ENCODE measurements at places on chromosomes 12 and 14. TPM values are rescaled to one million over a fixed set of nuclear protein-coding genes. Genes with fewer than 3 reads are reported as not detected.

The RDH5 gene
- 5.7 TPM for total RNA-seq

The ZNF705A gene
- not detected for total RNA-seq

The AKAP6 gene
- 0.50 TPM for total RNA-seq

The AMDHD1 gene
- 0.36 TPM for total RNA-seq

The ST8SIA1 gene
- total RNA-seq: not detected

The HOMEZ gene
- total RNA-seq: 7.9 TPM

The TEDC1 gene
- total RNA-seq: 112 TPM

The VWF gene
- under 0.01 TPM for total RNA-seq

The LYZ gene
- total RNA-seq: 1,299 TPM

GRCh38 chr12:74489543-74489942 lies 48.1 kb upstream of the ATXN7L3B start:
- no peak for DNase-seq

- no peak for DNase-seq
Observed at GRCh38 chr12:117178745-117179144, 11.5 kb downstream of the FBXO21 start.

- DNase-seq: no peak
Observed at GRCh38 chr12:84336231-84336630, 576.4 kb downstream of the SLC6A15 start.

DNA sequence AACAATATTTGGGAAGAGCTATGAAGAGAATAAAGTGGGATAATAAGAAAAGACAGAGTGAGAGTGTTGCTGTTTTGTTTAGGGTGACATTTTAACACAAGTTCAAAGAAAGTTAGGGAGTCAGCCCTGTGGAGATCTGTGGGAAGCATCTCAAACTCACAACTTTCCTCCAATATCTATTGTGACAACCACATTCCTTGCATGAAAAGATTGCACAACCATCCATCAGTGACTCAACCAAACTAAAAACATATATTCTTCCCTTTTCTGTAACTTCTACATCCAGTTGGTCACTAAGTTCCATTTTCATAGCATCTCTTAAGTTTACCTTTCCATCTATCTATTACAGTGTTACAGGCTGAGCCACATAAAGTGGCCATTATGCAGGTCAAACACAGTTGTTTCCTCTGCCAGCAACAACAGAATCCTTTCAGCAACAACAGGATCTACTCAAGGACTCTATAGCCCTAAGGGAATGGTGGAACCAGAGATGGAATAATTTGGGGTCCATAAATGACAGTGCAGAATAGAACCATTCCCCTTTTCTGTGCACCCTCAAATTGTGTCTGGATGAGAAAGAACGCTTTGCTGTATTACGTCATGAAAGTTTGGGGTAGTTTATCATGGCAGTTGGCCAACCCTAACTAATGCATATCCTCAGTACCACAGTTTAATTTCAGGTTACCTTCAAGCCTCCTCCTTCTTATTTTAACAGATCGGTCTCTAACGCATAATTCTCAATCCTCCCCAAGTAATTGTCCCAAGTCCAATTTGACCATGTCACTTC lies 118.8 kb downstream of the ST8SIA1 start:
- no peak for DNase-seq

GRCh38 chr12:114140576-114140975 lies 174.5 kb upstream of the RBM19 start:
- no peak for DNase-seq

DNA sequence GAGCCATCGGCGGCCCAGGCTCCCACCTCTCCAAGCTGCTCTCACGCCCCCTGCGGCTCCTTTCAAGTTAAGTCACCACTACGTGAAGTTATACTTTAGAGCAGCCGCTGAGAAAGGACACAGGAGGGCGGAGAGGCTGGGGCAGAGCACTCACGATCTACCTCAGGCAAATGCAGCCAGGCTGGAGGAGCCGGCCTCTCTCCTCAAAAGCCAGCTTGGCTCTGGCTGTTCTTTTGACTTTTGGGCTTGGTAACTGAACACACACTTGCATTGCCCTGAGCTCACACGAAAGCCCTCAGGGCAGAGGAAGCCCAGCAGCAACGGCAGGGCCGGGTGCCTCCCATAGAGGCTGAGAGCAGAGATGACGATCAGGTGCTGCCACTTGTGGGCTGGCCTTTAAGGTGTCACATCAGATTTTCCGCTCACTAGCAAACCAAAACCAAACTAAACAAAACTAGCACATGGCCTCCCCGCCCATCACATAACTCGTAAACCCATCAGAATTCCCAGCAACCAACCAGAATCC lies 75.2 kb downstream of the PITPNM2 start:
- peak; percentile 21 for DNase-seq

DNA sequence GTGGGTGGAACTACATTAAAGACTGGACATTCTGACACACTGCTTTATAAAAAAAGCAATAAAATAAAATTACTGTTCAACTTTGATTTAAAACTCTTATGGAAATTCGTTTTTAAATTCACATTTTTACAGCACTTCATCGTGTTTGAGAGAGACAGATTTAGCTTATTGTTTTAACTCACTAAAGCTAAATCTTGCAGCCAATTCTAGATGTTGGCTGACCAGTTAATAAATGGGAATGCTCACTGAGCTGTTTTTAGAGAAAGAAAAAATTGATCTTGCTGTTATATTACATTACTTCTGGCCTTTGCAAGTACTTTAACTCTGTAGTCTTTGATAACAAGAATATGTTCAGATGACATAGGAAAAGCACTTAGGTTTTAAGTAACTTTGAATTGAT lies 157.1 kb downstream of the PLCZ1 start:
- no peak for DNase-seq

DNA sequence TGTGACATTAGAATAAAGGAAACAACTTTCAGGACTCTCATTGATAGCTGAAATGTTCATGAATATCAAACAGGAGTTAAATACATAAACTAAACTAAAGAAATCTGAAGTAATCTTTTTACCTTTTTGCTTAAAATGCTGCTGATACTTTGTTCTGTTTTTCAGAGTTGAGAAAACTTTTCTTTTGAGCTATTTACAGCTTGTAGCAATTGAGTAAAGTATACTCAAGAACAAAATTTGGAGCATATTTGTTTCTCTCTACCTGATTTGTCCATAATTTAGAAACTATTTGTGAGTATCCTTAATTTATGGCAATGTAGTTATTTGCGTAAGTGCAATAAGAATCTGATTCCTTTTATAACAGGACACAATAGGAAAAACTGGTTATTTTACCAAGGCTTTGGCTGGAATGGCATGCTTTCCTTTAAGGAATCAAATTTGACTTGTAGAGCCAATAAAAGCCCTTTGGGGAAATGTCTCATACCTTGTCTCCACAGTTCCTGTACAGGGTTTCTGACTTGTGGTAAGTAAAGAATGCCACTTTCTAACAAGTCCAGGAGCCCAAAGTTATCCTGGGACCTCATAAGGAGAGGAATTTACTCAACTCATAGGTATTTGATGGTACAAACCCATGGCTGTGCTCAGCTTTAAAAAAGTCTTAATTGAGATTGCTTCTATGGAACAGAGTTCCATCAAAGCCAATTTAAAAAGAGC lies 195.7 kb downstream of the TMEM117 start:
- no peak for DNase-seq

DNA sequence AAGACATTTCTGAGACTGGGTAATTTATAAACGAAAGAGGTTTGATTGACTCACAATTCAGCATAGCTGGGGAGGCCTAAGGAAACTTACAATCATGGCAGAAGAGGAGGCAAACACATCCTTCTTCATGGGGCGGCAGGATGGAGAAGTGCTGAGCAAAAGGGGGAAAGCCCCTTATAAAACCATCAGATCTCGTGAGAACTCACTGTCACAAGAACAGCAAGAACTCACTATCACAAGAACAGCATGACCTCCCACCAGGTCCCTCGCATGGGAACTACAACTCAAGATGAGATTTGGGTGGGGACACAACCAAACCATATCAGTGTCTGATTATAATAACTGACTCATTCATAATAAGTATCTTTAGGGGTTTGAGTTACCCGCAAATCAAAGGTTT lies 6.4 kb downstream of the SLC39A9 start:
- DNase-seq: no peak

DNA sequence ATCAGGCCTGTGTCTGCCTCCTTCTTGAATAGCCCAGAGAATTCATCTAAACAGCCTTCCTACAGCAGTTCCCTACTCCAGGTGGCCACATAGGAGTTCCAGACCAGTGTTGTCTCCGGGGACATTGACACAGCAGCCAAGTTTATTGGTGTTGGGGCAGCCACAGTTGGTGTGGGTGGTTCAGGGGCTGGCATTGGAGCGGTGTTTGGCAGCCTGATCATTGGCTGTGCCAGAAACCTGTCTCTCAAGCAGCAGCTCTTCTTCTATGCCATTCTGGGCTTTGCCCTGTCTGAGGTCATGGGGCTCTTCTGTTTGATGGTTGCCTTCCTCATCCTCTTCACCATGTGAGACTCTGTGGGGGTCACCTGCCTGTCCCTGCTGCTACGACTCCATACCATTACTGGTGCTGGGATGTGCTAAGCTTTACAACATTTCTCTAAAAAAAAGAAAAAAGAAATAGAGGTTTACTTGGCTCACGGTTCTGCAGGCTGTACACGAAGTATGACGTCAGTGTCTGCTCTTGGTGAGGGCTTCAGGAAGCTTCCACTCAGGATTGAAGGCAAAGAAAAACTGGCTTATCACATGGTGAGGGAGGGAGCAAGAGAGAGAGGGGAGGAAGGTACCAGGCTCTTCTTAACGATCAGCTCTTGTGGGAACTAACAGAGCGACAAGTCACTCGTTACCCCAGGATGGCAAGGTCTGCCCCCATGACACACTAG lies 57.5 kb downstream of the CHST11 start:
- DNase-seq: no peak

- DNase-seq: no peak
Observed at GRCh38 chr12:58066296-58066695, 124.9 kb downstream of the ATP23 start.

DNA sequence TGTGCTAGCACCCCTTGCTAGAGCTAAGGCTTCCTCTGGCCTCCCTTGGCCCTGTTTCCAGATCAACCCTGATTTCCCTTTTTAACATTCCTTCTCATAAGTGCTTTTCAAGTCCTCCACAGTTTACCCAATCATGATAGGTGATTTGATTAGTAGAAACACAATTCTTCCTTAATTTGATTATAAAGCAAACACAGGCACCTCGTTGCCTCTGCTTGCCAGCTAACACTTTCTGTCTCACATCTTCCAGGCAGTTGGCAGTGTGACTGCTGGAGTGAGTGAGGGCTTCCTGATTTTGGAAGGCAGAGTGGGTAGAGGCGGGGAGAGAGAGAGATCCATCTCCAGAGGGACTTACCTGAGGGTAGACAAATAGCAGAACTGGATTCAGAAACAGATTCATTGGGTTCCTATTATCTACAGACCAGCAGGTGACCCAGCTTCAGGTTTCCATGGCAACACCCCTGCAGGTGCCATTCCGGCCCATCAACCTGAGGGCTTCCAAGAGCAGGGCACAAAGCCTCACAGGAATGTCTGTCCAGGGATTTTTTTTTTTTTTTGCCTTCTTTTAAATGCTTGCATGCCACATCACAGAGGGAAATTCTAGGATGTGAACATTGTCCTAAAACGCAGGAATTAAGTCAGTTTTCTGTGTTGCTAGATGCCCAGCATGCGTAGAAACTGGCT lies 77.7 kb downstream of the PLXNC1 start:
- no peak for DNase-seq

DNA sequence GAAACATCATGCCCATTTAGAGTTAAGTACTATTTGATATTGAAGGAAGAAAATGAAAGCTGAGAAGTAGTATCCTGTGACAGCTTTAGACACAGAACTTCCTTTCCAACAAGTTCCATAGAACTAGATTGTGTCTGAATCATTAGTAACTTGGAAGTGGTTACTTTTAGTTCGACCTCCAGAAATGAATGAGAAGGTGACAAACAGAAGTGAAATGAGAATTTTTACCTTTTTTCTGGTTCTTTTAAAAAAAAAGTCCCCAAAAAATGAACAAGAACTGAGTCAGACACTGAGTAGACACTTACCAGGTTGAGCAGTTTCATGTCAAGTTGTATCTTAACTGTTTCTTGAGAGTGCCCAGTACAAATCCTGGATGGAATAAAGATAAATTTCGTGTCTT lies 3.0 kb downstream of the ATP6V0A2 start:
- DNase-seq: no peak

DNA sequence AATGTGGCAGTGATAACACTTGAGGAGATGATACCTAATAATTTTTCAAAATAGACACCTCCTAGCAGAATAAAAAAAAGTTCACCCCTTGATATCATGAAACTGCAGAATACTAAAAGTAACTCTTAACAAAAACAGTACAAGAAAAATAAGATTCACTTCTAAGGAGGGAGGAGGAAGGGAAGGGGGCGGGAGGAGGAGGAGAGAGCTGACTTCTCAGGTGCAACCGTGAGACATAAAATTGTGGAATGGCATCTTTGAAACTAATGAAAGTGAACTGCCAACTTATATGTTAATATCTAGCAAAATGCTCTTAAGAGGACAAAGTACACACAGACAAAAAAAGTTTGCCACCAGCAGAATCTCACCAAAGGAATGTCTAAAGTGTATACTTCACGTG lies 115.8 kb downstream of the SCFD1 start:
- no peak for DNase-seq

- DNase-seq: no peak
Observed at GRCh38 chr12:45291518-45291917, 75.6 kb downstream of the ANO6 start.

- no peak for DNase-seq
Observed at GRCh38 chr14:68965261-68965761, 13.8 kb downstream of the ACTN1 start.

DNA sequence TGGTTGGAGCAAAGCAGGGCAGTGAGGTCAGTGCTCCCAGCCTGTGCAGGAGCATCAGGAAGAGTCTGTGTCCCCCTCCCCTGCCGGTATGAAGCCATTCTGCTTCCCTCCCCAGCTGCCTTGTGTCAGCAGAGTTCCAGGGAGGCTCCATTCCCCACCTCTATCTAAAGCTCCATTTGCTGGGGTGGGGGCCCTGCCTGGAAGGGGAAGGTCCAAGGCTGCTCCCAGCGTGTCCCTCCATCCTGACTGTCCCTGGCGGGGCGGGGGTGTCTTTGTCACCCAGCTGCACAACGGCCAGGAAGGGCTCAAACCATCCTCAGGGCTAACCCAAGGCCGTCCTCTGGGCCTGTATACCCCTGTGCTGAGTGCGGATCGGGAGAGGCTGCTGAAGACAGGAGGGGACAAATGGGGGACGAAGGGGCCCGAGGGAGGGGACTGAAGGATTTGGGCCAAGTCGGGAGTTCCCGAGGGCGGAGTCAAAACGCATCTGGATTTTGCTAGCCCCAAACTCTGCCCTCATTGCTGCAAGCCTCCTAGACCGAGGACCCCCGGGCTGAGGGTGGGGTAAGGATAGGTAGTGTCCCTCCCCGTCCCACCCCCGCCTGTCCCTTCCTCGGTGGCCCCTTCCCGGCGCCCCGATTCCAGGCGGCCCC lies 748 bp upstream of the ACVRL1 start:
- no peak for DNase-seq
